ENCODE measurements at places on chromosomes 7 and 10.
A peak's percentile ranks its signal among the peaks of the same experiment; 100 is the strongest.

- peak; percentile 72 for DNase-seq
These were observed 120.8 kb downstream of the CDH23 start for GRCh38 chr10:71517298-71518169.

- DNase-seq, result no peak
These were observed 42.8 kb upstream of the POM121L12 start for GRCh38 chr7:52992479-52993162.

DNA sequence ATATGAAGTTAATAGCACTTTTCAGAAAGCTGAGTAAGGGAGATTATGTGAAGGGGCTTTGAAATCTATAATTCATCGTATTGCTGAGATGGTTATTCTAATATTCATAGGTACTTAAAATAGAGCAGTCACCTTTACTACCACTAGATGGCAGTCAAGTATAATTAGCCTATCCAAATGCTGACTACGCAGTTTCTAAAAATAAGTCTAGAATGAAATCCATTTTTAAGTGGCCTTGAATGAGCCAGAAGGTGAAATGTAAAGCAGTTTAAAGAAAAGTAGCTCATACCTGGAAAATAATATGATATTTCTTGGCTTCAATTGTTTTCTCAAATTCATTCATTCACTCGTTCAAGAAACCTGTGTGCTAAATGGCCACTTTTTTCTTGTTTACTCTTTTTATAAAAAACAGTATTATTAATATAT is 1277.1 kb downstream of the GATA3 start:
- DNase-seq, result peak; percentile 8

GRCh38 chr10:111725050-111725449 is 458.5 kb downstream of the GPAM start:
- DNase-seq, result no peak

GRCh38 chr7:82559193-82559805 is 115.7 kb upstream of the CACNA2D1 start:
- peak; percentile 95 for DNase-seq

DNA sequence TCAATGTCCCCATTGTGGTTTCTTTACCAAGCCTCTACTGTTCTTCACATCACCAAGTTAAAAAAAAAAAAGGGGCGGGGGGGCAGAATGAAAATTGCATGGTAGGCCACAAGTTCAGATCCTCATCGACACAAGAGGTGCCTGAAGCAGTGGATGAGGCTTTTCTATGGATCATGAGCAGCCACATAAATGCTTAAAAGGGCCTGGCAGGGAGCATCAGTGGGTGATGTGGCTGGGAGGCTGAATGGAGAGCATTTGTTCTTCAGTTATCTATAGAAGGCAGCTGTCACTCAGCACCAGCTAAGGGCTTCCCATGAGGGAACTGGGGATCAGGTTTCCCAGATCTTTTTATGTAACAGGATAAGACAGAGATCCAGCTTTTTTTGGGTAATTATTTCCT is 117.9 kb downstream of the CFTR start:
- DNase-seq, result peak; percentile 82

- no peak for DNase-seq
These were observed 223.1 kb downstream of the REEP3 start for GRCh38 chr10:63744060-63744941.

DNA sequence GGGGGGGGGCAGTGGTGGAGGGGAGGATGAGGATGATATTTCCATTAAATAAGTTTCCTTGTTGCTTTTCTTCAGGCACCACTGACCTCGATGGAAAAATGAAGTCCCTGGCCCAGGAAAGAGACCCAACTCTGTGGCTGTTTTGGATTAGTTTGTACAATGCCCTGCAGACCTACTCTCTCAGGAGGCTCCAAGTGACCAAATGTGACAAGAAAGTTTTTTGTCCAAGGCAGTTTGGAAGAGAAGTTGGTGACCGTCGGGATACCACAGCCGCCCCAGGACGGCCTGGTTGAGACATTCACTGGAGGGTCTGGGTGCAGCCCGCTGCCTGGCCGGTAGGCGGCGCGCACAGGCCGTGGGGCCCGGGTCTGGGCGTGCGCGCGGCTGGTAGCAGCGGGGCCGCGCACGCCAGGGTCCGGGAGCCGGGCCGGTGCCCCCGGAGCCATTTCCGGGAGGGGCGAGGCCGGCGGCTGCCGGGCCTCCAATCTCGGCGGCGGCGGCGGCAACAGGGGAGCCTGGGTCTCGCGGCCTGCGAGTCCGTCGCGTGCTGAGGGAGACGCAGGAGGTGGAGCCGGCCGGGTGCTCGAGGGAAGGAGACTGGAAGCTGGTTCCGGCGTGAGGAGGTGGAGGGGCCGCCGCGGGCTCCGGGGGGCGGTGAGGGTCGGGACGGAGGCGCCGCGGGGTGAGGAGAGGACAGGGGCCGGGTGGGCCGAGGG is at the start of gene SGPL1:
Gene SGPL1 (plus strand): TSS at position 445 of the 716 bp plus-strand sequence. CDS start 906 bp downstream, outside the sequence.
- peak; percentile 37 for DNase-seq

GRCh38 chr7:138064856-138065357 is 11.4 kb upstream of the AKR1D1 start:
- DNase-seq, result no peak

DNA sequence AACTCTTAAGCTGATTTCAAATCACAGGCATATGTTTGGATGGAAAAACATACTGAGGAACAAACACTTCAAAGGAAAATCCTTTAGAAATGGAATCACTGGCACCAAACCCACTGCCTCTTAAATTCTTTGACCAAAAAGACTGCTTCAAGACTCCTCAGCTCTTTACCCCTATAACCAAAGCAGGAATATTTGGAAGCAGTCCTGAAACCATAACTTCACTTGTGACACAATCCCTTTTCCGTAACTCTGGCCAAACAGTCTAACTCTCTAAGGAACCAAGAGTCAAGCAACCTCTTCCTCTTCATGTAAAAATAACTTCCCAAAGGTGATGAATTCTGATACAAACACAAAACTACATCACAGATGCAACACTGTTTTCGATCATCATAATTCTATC is 104.3 kb downstream of the MTERF1 start:
- DNase-seq, result no peak

DNA sequence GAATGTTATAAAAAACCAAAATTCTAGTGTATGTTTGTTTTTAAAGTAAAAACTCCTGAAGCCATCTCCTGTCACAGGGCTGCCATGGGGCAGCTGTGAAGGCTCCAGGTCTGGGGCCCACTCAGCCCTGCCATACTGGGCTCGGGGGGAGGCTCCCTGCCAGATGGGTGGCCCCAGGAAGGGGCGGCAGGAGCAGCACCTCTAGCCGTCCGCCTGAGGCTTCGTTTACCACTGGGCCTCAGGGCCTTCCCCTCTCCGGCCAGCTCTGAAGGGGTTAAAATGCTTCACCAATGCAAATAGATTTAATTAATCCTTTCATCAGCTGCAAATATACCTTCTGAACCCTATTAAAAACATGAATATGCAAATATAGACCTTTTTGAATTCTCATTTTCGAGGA is 139.0 kb downstream of the ELFN1 start:
- no peak for DNase-seq

DNA sequence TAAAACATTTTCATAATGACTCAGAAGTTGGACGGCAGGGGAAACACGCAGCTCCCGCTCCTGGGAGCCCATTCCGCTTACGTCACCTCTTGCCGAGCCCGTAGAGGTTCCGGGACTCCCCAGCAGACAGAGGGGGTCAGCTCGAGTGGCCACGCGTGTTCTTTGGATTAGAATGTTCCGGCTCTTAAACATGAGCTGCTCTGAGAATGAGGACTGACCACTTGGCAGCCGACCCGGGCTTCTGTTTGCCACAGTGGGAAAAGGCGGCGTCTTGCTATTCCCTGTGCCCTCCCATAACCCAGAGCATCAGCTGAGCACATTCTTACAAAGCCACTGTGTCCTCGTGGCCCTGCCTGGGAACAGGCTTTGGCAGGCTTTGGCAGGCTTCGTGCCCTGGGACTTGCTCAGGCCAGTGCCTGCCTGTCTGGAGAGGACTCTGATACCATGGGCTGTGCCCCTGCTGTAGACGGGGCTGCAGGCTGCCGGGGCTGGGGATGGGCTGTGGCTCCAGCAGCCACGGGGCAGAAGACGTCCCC is 40.1 kb downstream of the PFKP start:
- DNase-seq, result no peak

GRCh38 chr10:118470470-118470869 is 125.0 kb downstream of the PRLHR start:
- DNase-seq, result no peak

- no peak for DNase-seq
These were observed 10.0 kb downstream of the CYP3A43 start for GRCh38 chr7:99837649-99838361.

GRCh38 chr7:28674359-28674782 is 262.1 kb downstream of the CREB5 start:
- DNase-seq, result no peak

GRCh38 chr10:129021594-129022304 is 445.3 kb upstream of the MGMT start:
- no peak for DNase-seq

GRCh38 chr7:38880454-38880853 is 28.5 kb downstream of the VPS41 start:
- no peak for DNase-seq

GRCh38 chr7:143882604-143883078 is 19.3 kb downstream of the TCAF1 start:
- peak; percentile 30 for DNase-seq

- DNase-seq, result peak; percentile 60
These were observed 11.2 kb downstream of the RPA3 start for GRCh38 chr7:7707246-7707645.

Data from NCI-H1694 (cell line).